Right lung (tissue), 10 donors: ENCODE measurements at places on chromosomes 6 and 20.

DNA sequence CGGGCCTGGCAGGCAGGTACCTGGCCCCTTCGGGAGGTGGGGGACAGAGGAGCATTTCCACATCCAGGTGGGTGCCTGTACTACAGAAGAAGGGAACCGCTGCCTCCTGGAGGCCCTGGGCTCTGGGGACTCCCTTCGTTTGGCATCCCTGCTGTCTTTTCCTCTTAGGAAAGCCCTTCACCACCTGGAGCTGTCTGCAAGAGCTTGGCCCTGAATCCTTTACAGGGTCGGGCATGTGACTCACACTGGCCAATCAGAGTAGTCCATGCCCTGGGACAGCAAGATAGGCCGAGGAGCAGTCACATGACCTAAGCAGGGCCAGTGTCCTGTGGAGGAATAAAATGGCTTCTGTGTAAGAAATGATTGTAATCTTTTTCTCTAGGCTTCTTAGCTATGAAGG, 224.9 kb downstream of the ANKRD60 start:
- DNase-seq: no peak

GRCh38 chr6:134502614-134503549, 185.0 kb upstream of the SGK1 start:
- no peak for DNase-seq

DNA sequence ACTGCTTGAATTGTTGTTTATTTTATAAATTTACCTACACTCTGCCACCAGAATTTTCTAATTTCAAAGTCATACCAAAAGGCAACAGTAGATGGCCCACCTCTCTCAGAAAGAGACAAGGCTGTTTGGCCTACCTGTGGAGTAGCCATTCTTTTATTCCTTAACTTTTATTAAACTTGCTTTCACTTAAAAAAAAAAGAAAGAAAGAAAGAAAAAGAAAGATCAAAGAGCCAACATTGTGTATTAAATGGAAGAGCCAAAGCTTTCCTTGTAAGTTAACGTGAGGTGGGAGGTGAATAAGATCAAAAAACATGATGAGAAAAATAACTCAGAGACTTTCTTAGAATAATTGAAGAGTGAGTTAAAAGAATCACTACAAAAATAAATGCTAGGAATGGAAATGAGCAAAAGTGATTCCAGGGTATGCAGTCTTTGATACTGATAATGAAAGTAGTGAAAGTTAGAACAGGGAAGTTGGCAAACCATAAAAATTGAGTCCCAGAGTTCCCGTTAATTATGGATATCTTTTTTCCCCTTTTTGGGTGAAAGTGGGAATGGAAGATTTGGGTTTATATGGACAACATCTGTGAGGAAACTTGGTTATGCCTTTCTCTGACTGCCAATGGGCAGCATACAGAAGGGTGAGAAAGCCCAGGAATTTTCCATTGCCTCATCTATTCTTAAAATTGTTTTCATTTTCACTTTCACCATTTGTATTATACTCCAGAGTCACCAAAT, 35.9 kb upstream of the MYB start:
- DNase-seq: no peak

DNA sequence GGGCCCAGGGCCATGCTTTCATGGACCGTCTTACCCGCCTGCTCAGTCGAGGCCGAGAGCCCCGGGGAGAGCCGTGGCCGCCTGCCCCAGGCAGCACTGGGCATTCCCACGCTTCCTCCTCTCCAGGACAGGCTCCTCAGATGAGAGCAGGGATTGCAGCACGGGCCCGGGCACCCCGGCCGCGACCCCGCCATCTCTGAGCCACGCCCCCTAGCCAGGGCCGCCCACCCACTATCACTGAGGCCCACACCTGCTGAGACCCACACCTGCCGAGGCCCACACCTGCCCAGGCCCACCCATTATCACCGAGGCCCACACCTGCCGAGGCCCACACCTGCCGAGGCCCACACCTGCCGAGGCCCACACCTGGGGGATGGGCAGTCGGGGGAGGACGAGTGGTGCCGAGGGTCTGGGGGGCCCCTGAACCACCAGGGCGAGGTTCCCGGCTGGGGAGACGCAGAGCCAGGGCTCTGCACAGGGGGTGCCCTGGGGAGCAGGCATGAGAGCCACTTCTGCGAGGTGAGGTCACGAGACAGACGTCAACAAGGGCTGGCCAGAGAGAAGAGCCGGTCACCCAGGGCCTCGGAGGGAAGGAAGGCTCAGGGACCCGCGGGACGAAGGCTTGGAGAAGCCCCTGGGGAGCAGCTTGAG, 235.6 kb downstream of the ERMARD start:
- no peak for DNase-seq

DNA sequence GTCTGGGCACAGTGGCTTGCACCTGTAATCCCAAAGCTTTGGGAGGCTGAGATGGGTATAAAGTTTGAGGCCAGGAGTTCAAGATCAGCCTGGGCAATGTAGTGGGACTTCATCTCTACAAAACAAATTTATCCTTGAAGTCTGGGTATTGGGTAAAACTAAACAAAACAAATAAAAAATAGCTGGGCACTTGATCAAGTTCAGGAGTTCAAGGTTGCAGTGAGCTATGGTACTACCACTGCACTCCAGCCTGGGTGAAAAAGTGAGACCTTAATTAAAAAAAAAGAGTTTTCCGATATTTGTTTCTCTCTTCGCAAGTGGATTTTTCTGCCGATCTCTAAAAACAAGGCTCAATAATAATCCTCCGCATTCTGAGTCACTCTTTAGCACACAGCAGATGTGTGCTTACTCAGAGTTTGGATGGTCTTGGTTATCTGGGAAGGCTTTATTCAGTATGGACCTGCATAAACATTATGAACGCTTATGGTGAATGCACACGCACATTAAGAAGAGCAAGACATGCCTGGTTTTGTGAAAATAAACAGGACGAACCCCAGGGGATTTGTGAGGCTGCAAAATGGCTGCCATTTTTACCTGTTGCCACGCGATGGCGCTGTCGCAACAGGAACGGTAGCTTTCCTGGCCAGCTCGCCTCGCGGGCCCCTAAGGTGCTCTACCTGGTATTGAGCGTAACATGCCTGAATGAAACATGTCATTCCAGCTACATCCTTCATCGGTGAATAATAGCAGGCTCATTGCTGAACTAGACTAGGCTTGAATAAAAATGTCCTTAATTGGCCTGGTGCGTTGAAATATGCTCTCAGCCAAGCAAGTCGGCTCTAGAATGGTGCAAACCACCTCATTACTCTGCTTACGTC, 6.0 kb downstream of the OPN5 start:
- DNase-seq: peak; percentile 51

DNA sequence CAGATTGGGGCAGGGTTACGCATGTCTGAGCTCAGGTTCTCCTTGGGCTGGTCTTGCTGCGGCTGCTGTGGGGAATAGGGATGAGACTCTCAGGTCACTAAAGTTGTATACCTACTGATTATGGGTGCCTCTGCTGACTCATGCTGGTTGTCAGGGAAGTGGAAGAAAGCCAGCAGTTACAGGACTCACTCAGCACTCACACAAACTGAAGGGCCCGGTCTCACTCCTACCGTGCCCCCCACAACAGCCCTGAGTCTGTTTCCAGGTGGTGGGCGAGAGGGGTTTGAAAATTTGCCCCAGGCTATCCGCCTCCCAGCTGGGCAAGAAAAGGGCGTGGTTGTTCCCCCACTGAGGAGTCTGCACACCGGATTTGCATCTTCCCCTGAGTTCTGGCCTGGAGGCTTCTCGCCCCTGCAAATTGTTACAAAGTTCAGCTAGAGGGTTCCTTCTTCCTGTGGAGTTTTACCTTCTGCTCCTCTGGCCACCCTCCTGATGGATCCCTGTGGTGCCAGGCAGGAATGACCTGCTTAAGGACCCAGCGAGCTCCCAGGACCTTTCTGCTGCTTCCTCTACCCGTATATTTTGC, 659.2 kb downstream of the HDGFL1 start:
- DNase-seq: no peak

DNA sequence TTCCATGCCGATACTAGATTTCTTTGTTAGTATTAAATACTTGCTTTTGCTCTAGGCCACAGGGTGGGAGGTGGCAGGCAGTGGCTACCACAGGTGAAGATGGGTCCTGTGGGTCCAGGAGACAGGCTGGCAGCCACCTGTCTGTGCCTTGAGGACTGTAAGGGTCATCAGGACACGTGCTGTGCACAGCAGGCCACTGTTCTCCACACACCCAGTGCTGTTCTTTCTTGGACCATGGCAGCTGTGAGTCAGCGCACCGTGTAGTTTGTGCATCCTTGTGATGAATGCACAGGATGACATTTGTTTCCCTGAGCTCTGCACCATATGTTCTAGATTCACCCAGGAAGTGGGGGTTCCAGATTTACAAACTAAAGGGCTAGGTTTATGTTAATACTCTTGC, 317.0 kb downstream of the ZFAND3 start:
- no peak for DNase-seq

- no peak for DNase-seq
Measured at GRCh38 chr6:31775184-31775583, 1.9 kb downstream of the VWA7 start.

DNA sequence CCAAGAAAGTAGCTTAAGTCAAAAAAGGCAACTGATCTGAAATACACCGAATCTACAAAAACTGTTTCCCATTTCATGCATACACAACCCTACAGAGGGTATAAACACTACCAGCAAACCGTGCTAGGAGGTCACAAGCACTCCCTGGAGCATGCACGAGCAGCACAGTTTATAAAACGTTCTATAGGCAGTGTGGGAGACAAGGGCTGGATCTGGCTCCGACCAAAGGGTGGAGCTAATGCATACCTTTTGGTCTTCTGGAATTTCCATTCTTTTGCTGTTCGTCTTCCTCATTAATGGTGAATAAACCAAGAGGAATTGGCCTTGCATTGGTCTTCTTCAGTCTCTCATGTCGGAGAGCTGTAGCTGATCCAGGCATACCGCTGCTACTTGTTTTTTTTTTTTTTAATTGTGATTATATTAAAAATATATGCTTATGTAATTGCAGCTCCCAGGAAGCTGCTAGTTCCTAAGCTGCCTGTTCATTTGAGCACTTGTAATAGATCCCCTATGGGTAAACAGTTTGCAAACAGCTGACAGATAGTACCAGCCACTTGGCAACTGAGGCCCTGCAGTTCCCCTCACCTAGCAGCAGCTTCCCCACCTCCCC, 24.5 kb downstream of the MAP7 start:
- no peak for DNase-seq

GRCh38 chr20:48526936-48527335, 300.9 kb downstream of the PREX1 start:
- no peak for DNase-seq

GRCh38 chr6:89941763-89942497, 47.7 kb downstream of the GJA10 start:
- no peak for DNase-seq

GRCh38 chr6:43014434-43014909, 423 bp downstream of the KLHDC3 start:
- no peak for DNase-seq

- DNase-seq: no peak
Measured at GRCh38 chr6:1485678-1486077, 96.3 kb downstream of the FOXF2 start.

DNA sequence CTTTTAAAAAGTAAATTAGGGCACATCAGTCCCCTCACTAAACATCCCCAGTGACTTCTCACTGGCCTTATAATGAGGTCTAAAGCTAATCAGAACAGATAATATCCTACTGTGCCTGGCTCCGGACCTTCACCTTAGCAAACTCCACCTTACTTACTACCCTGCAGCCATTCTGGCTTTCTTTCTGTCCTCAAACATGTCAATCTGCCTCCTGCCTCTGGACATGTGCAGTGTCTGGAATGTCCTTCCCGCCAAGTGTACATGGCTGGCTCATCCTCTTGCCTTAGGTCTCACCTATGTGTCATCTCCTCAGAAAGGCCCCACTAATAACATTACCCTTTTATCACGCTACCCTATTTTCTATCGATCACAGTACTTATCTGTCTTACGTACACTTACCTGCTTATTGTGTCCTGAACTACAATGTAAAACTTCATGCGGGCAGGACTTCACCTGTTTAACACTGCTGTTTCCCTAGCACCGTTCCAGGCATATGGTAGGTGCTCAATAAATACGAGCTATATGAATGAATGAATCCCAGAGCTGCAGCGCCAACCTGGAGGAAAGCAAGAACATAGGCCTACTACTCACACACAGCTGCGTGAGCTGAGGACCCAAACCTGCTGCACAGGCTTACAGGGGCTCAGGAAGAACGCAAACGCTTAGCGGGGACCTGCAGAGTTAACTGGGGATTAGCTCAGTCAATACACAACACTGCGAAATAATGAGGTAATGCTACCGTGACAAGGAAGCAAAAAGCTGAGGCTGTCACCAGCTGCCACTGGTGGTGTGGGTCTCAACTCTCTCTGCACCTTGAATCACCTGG, 991 bp downstream of the UQCC2 start:
- no peak for DNase-seq

DNA sequence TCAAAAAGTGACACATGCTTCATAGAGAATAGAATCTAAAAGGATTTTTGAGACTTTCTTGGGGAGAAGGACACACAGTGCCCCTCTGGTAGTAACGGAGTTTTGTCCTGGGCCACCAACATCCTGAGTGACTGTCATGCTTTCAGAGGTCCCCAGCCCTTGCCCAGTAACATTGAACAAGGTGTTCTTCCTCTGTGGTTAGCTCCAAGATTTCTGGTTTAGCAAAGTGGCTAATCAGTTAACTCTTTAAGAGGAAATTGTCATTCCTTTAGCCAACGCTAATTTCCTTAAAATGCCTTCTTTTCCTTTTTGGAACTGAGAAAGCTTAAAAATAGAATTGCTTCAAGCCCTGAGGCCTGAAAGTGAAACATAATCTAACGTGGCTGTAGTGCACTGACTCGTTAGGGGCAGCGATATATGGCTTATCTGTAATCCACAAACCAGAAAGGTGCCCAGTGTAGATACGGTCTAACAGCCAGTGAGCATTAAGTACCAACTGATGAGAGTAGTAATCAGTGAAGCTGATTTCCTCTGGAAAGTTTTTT, 7.8 kb downstream of the E2F3 start:
- no peak for DNase-seq

DNA sequence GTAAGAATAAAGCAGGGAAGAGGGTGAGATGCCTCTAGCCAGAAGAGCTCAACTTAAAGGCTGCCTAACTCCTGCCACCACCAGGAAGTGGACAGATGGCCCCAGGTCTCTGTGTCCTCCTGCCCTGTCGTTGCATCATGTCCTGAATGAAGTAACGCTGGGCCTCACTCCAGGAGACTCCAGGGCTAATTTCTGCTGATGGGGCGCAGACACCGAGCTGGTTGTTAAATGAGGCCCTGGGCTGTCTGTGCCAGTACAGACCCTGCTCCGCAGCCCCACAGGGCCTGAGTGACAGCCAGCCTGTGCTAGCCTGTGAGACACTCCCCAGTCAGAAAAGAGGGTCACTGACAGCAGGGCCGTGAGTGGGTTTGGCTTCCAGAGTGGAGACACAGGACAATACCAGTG, 6.5 kb downstream of the IP6K3 start:
- DNase-seq: no peak

- no peak for DNase-seq
Measured at GRCh38 chr20:53889411-53890148, 180.8 kb downstream of the BCAS1 start.

DNA sequence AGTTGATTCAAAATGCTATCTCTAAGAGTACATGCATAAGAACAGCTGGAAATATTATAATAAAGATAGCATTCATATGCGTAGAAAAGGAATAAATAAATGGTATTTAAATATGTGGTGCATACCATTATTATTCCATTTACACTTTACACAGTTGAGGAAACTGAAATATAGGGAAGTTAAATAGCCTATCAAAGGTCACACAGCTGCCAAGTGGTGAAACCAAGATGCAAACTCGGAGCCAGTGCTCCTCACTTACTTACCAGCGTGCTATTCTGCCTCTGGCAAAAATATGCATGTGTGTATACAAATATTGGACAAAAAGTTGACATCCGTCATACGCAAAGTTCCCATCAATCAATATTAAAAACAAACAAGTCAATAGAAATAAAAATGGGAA, 22.3 kb upstream of the ANKEF1 start:
- no peak for DNase-seq

GRCh38 chr6:29981211-29981812, 39.0 kb downstream of the HLA-A start:
- no peak for DNase-seq
